Osteoblast (primary cell): ENCODE measurements at places on chromosomes 4 and X. TPM values are rescaled to one million over a fixed set of nuclear protein-coding genes. Genes with fewer than 3 reads are reported as not detected.

Gene MAGED2
- 200 and 207 TPM in 2 replicates for total RNA-seq

Gene AP1AR
- total RNA-seq, result 27.7 and 28.2 TPM in 2 replicates

Gene SLC9B1
- 0.29 and 0.72 TPM in 2 replicates for total RNA-seq

- no peak for DNase-seq
Observed at GRCh38 chr4:10119773-10120172, 3.2 kb upstream of the WDR1 start.

DNA sequence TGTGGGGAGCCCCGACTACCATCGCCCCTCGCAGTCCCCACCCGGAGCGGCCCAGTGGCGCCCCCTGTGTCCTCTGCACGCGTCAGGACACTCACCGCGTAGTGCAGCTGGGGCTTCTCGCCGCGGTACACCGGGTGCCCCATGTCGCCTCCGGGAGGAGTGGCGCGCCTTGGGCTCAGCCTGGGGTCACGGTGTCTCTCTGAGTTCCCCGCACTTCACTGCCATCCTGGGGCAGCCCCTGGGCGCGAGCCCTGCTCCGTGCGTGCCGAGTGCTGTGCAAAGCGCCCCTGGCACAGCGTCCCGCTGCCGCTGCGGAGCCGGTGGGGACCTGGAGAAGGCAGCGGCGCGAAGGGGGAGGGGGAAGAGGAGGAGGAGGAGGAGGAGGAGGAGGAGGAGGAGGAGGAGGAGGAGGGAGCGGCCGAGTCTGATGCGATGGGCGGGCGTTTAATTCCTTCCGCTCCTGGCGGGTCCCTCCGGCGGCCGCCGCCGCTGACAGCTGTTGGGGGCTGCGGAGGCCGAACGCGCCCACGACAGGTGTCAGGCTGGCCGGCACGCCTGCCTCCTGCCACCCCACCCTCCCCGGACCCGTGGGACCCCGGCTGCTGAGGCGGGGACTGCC, 134.3 kb downstream of the AMELX start:
- DNase-seq, result peak; percentile 86

- no peak for DNase-seq
Observed at GRCh38 chrX:150361070-150361776, 1.9 kb upstream of the MAMLD1 start.

GRCh38 chr4:186829740-186830449, 106.2 kb upstream of the FAT1 start:
- peak; percentile 82 for DNase-seq

DNA sequence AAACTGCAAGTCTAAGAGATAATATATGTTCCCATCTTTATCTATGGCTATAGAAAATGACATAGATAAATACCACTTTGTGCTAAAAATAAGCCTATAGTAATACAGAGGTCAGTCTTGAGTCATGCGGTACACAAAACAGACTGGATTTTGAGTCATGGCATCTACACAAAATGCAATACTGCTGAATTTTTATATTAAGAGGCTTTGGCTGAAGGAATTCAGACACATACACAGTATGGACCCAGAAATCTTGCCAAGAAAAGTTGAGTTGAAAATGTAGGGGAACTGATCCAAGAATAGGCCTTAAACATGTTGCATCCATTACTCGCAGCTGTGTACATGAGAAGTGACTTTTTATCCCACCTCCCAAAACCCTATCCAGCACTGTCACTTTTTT, 184.4 kb downstream of the TENM3 start:
- DNase-seq, result no peak

DNA sequence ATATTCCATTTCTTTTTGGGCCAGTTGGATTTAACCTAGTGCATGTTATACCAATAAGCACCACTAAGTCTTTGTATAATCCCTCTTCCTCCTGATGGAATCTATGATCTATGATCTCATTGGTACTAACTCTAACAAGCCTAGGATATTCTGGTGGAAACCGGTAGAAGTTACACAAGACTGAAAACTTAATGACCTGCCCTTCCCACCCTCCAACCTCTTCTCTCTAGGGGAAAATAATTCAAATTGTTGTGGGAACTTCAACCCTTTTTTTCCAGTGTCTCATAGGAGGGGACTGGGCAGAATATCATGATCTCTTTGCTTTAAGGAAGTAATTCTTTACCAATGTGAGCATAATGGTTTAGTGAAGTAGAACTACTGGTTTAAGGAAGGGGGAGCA, 289.5 kb upstream of the BOD1L1 start:
- DNase-seq, result peak; percentile 56

GRCh38 chr4:11565899-11566298, 137.2 kb upstream of the HS3ST1 start:
- no peak for DNase-seq

- DNase-seq, result peak; percentile 91
Observed at GRCh38 chrX:24494647-24495075, 29.6 kb downstream of the PDK3 start.

GRCh38 chr4:114302472-114302871, 296.1 kb upstream of the UGT8 start:
- peak; percentile 65 for DNase-seq

- DNase-seq, result no peak
Observed at GRCh38 chr4:118757761-118758251, 72.6 kb downstream of the METTL14 start.
